ENCODE measurements at places on chromosomes 5 and 9.

DNA sequence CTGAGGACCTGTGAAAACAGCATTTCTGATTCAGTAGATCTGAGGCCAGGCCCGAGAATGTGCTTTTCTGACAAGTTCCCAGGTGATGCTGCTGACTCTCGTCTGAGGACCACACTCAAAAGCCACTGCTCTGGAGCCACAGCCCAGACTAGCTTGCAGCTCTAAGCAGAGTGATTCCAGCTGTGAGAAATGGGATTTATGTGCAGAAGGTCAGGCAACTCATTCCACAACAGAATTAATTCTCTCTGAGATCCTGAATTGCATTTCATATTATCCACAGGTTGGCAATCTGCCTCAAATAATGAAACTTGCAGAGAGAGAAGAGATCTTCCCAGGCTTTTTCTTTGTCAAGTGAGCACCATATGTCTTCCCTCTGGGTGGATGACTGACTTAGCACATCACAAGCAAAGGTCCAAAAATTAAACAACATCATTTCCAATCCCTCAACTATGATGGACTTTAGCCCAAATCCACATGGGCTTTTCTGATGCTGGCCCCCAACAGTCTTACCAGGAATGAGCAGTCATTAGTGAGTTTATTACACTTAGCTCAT lies 140.2 kb downstream of the ALDH1A1 start:
- ATAC-seq: no peak

DNA sequence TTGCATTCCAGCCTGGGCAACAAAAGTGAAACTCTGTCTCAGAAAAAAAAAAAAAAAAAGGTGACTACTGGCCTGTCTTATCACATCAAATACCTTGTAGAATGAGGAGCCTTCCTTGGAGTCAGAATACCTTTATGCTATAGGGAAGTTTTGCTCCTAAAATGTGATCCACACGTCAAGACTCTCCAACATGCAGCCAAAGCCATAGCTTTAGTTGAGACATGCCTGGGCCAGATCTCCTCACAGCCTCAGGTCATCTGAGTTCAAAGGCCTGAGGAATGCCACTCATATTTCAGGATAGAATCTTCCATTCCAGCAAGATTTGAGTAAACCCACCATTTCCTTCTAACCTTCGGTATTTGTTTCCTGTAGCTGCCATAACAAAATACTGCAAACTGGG lies 13.7 kb upstream of the SOWAHA start:
- ATAC-seq: no peak

GRCh38 chr5:135443161-135443960 lies 3.8 kb downstream of the DCANP1 start:
- ATAC-seq: no peak

DNA sequence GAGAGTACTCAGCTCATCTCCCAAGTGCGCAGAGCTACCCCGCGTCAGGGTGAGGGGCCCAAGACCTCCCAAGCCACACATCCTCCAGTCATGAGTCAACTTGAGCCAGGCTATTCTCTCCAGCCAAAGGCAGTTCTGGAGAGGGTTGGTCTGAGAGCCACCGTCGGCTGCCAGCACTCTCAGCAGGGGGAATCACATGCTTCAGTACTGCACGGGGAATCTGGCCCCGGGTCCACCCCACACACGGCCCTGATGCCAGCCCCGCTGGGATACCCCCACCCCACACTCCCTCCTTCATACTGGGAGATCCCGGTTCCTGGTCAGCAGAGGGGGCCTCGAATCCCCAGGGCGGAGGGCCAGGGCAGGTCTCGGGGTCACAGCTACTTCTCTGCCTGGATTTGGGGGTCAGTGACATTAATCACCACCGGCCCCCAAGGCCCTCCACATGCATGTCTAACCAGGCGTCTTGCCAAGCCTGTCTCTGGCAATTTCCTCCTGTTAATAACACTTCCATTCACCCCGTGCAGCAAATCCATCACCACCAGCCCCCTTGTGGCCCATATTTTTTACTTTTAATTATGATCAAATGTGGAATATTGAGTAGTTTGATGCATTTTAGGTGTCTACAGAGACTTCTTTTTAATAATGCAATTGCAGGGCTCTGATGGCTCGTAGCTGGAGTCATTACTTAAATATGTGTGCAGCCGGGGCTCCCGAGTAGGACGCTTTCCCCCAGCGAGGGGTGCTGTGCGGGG lies 102.9 kb upstream of the PPP1R26 start:
- no peak for ATAC-seq

DNA sequence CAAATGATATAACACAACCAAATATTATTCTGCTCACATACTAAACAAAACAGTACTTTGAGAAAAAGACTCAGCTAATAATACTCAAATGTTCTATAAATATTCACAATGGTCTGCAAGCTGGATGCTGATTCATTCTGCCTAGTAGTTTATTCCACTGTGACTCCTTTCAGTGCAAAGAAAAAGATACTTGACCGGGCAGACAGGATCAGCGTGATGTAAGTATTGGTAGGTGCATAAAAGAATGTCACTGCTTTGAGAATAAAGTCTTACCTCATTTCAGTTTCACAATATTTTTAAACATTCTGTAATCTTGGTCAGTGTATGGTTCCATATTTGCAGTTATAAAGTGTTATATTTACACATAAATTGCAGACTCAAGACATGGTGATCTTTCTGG lies 223.0 kb upstream of the NUDT12 start:
- no peak for ATAC-seq

- no peak for ATAC-seq
These were observed 216.5 kb downstream of the ARL15 start for GRCh38 chr5:54093861-54094260.

DNA sequence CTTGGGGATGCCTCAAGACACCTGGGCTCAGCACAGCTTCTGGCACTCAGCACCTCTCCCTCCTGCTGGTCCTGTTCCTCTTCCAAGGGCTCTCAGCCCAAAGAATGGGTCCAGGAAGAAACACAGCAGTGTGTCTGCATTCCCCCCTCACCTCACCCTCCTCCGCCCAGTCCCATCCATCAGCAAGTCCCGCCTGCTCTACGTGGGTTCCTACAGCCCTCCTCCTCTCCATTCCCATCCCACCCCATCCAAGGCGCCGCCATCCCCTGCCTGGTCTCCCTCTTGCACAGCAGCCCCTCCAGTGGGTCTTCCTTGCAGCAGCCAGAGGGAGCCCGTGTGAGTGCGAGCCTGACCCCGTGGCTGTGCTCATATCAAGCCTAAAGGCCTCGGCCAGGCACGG lies 52.3 kb upstream of the RPL26L1 start:
- no peak for ATAC-seq

- no peak for ATAC-seq
These were observed 306.5 kb upstream of the RPS23 start for GRCh38 chr5:82584631-82585030.
